Glutamatergic neuron (in vitro differentiated cells): ENCODE measurements at places on chromosomes 7 and 10. TPM values are rescaled to one million over a fixed set of nuclear protein-coding genes. Genes with fewer than 3 reads are reported as not detected.
A peak's percentile ranks its signal among the peaks of the same experiment; 100 is the strongest.

The MRLN gene
- not detected for total RNA-seq

DNA sequence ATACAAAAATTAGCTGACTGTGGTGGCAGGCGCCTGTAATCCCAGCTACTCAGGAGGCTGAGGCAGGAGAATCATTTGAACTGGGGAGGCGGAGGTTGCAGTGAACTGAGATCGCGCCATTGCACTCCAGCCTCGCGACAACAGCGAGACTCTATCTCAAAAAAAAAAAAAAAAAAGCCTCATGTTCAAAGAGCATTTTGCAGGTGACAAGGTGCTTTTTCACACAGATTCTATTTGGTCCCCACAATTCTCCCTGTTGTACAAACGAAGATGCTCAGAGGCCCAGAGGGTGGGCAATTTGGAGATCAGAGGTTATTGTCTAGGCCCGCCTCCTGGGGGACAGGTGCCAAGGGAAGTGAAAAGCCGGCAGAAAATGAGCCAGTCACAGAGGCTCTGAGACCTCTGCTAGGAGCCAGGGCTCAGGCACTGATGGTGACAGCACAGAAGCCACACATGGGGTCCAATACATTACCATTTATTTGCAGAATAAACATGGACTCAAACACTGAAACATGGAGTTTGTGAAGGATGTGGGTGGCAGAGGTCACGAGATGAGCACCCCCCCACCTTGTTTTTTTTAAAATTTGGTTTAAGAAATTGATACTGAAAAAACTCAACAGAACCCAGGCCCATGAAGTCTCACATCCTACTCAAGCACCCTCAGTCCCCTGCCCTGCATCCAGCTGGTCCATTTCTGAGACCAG, 882 bp upstream of the GAL3ST4 start:
- DNase-seq, result no peak

The APBB1IP gene
- not detected for total RNA-seq

GRCh38 chr7:146412781-146413180, 296.2 kb downstream of the CNTNAP2 start:
- no peak for DNase-seq

DNA sequence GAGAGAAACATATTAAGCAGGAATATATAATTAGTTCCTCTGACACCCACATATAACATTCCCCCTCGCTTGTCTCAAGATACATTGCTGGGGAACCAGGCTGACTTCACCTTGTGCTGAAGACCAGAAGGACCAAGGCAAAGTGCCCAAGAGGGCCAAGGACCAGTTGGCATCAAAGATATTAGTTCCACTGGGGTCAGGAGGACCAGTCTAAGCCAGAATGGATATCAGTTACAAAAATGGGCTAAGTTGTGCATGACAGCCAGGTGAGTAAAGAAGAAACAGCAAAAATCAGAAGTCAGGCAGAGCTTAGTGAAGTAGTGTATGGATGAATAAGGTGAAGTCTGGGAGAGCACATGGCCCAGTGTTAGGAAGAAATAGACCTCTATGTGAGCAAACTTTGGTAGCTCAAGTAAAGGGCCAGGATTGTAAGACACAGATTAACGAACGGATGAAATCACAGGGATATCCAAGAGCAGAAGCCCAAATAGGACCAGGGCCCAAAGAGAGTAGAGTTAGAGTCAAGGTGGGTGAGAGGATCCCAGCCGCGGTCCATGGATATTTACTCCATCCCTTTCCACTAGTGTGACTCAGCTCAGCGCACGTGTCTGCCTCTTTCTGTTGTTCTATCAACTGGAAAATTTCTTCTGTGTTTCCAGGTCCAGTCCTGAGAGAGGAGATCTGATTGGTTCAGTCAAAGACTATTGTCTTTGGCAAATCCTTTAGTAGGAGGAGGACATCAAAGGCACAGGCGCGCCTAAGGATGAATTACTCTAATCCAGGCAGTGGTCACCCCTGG, 5.0 kb downstream of the CALD1 start:
- DNase-seq, result no peak

DNA sequence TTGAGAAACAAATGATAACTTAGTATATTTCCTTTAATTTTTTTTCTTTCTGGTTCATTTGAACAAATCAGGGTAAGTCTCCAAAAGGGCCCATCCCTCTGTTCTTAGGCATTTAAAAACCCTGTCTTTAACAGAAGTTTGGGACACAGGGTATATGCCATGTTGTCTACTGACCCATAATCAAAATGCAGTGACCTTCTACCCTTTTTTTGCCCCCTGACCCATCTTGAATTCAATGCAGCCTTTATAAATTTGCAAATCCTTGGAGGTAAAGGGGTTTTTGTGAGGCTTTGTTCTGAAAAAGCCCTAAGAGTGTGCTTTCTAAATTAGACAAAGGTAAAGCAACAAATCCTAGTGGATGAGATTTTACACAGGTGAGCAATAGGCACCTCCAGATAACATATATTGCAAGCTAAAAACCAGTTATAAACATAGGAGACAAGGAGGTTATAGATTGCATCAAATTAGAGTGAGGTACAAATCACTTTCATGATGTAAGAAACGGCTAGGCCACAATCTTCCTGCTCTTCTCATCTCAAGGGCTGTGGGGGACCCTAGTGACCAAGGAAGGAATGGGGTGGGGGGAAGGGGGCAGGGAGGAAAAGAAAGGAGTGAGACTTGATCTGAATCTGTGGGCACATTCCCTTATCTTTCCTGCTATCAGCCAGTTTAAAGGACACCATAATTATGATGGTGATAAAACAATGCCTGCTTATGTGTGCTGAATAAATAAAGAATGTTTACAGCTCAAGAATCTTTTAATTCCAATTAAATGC, 2.7 kb downstream of the SKIDA1 start:
- DNase-seq, result no peak

- no peak for DNase-seq
These were observed 30.7 kb upstream of the PLPP4 start for GRCh38 chr10:120426306-120426705.

- no peak for DNase-seq
These were observed 12.6 kb upstream of the GSDME start for GRCh38 chr7:24769851-24770250.

- DNase-seq, result peak; percentile 44
These were observed 826 bp downstream of the CHPF2 start for GRCh38 chr7:151232917-151233701.

The TMEM229A gene
- total RNA-seq, result not detected

The ASB10 gene
- total RNA-seq, result not detected

DNA sequence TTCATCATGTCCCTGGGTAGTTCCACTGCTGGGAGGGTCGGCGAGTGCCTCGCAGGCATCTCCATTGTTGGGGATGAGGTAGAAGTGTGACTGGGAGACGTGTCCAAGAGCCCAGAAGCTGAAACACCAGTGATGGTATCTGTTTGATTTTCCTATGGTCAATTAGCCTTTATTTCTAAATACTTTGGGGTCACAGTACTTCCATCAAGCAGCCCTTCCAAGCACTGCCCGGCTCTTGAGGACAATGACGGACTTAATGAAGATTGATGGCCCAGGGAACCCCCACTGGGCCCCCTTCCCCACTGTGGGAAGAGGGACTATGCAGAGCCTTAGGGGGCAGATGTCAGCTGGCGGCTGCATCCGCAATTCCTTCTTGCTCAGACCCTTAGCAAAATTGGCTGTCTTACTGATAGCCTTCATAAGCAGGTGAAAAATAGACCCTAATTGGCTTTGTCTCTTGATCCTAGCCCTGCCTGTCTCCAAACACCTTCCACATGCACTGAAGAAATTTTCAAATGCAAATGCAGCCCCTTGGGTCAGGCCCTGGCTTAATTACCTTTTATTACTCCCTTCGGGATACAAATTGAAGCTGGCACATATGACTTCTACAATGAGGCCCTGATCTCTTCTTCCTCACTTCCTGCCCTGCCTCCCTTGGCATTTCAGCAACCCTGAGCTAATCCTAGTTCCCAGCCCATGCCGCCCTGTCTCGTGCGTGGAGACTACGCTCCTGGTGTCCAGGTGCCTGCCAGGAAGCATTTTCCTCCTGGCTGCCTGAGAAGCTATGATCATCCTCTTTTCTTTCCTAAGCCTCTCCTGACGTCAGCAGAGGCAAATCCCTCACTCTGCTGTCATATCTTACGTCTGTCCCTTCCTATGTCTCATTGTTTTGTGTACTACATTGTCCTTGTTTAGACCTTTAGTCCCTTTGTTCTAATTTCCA, 124.5 kb upstream of the GDF10 start:
- no peak for DNase-seq

The SLC16A12 gene
- total RNA-seq, result not detected
